Stimulated activated CD4-positive, alpha-beta T cell treated with anti-CD3 and anti-CD28 coated beads, TNF-alpha, amount 100 ng/mL, for 4 hours (primary cell): ENCODE measurements at places on chromosomes 6 and 20.

DNA sequence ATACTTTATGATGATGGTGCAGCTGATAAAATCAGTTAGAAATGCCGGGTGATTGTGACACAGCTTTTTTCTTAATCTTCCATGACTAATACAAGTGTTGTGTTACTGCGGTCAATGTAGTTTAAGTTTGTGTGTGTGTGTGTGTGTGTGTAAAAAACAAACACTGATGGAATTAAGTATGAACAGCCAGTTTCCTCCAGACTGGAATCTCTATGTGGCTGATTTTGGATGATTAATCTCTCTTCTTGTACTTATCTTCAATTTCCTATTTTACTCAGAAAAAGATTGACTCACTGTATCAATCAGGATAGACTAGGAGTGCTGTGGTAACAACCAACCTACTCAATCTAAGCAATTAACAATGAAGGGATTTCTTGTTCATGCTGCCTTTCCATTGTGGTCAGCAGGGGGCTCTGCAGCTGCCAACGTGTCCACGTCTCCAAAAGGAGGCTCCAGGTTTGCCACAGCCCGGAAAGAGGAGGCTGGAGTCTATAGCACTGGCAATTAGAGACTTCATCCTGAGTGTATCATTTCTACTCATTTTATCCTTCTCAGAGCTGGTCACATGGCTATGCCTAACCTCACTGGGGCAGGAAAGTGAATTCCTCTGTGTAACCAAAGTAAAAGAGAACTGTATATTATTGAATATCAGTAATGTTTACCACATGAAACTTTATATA is 107.7 kb downstream of the CD109 start:
- DNase-seq = no peak

DNA sequence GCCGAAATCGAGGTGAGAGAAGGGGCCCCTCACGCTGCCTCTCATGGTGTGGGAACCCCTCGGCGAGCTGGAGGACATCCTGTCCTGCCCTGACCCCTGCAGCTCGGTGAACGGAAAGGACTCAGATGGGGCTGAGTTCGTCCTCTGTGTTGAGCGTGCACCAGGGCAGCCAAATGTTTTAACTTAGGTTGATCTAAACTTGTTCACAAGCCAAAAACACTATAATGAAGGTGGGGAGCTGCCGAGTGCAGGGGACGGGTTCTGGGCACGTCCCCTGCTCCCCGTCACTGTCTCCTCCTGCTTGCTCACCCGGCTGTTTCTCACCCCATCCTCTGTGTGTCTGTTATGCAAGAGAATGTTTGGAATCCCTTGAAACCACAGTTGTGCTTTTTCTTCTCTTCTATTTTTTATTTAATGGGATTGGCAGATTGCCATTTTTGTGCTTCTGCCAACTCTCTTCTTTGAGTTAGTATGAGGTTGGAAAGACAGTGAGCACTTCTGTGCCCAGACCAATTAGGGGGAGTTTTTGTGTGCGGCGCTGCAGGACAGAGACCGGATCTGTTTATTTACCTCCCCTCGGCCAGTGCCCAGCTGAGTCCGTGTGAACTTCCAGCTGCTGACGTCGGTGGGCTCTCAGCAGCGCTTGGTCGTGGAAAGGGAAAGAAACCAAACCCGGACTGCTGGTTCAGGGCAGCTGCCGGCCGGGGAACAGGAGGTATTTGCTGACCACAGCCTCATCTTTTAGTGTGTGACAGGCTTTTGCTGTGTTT is 158.1 kb downstream of the DTNBP1 start:
- no peak for DNase-seq

- no peak for DNase-seq
Measured at GRCh38 chr20:19338960-19339359, 126.5 kb downstream of the SLC24A3 start.

GRCh38 chr20:37984018-37984785 is 49.1 kb downstream of the TTI1 start:
- DNase-seq = no peak

GRCh38 chr6:71226151-71226550 is 62.5 kb upstream of the OGFRL1 start:
- DNase-seq = no peak

DNA sequence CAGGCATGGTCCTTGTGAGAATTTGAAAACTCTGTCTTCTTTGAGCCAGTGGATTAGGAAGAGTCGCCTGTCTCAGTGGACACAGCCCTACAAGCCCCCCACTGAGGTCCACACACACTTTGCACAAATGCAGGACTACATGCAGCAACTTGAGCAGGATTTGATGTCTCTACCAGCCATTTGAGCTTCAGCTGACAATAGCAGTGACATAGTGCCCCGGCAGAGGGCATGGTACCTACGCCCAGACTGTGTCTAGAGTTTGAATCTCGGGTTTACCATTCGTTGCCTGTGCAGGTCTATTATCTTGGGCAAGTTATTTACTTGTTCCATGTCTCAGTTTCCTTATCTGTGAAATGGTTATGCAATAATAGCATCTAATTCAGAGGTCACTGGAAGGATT is 580.1 kb downstream of the TFAP2B start:
- DNase-seq = no peak

- no peak for DNase-seq
Measured at GRCh38 chr20:45445805-45446562, 23.6 kb upstream of the WFDC2 start.

- DNase-seq = no peak
Measured at GRCh38 chr6:25130518-25130917, 148.7 kb upstream of the CARMIL1 start.

DNA sequence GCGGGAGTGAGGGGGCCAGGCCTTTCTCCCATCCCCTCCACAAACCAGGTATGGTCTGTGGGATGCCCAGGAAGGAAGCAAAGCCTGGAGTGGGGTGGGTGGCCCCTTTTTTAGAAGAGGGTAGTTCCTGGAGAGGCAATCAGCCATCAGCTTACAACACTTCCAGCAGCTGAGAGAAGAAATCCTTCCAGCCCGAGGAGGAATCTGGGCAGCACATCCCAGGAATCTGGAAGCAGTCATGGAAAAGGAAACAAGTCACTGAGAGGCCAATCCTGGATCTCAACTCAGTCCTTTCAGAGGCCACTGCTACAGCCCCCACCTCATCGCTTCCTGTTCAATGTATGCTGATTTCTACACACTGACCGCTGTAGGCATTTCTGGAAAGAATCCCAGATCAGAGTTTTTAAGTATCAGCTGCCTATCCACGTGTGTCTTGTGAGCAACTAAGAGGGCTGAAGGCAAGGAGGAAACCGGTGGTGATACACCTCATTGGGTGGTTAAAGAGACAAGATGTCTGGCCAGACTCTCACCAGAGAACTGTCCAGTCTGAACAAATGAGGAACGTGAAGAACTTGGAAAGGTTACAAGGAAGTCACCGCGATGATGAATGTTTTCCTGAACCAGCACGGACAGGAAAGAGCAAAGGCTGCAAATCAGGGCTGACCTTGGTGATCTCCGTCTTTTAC is 92.9 kb upstream of the SHLD1 start:
- no peak for DNase-seq

GRCh38 chr6:106520711-106521401 is 108.4 kb downstream of the RTN4IP1 start:
- peak; percentile 29 for DNase-seq

DNA sequence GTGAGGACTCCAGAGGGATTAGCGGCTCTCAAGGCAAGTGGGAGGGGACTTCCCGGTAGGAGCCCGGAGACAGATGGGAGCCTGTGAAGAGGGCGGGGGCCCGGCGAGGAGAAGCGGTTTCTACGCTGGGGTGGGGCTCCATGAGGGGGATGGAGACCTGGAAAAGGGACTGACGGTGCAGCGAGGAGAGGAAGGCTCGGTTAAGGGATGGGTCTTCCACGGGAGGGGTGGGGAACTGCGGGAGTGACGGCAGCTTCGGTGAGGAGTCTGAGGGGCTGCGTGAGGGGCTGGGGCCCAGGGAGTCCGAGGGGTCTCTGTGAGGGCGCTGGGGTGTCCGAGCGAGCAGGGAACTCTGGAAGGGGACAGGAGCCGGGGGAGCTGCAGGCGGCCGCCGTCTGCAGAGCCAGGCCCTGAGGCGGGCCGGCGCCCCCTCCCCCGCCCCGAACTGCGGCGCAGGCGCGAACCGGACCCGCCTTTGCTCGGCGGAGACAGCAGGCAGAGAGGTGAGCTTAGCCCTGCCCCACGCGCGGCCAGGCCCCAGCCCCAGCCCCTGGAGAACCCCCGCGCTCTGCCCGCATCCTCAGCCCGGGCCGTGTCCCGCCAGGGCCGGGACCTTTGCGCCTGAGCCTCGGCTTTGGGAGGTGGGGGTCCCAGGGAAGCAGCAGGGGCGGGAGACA is at the start of gene NRSN2:
Gene NRSN2 (plus strand): TSS at position 472 of the 677 bp plus-strand sequence. CDS start 2,533 bp downstream, outside the sequence.
- no peak for DNase-seq

DNA sequence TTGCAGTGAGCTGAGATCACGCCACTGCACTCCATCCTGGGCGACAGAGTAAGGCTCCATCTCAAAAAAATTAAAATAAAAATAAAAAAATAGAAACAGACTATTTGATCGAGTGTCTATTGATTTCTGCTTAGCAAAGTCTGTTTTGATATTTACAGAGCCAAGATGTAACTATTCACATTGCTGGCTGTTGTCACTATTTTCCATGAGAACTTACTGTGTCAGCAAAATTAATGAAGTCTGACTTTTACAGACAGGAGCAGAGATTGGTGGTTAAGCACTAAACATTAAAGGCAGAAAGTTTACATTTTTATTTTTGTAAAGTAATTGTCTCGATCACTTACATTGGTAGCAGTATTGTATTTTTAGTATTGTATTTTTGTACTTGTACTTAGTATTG is 85.0 kb upstream of the CCDC28A start:
- DNase-seq = no peak

- no peak for DNase-seq
Measured at GRCh38 chr6:110755411-110755834, 59.8 kb downstream of the CDK19 start.

- no peak for DNase-seq
Measured at GRCh38 chr6:34237316-34237721, 646 bp downstream of the HMGA1 start.

- no peak for DNase-seq
Measured at GRCh38 chr20:46268131-46268614, 40.1 kb downstream of the CDH22 start.

- no peak for DNase-seq
Measured at GRCh38 chr6:106419900-106420613, 59.5 kb downstream of the CRYBG1 start.

DNA sequence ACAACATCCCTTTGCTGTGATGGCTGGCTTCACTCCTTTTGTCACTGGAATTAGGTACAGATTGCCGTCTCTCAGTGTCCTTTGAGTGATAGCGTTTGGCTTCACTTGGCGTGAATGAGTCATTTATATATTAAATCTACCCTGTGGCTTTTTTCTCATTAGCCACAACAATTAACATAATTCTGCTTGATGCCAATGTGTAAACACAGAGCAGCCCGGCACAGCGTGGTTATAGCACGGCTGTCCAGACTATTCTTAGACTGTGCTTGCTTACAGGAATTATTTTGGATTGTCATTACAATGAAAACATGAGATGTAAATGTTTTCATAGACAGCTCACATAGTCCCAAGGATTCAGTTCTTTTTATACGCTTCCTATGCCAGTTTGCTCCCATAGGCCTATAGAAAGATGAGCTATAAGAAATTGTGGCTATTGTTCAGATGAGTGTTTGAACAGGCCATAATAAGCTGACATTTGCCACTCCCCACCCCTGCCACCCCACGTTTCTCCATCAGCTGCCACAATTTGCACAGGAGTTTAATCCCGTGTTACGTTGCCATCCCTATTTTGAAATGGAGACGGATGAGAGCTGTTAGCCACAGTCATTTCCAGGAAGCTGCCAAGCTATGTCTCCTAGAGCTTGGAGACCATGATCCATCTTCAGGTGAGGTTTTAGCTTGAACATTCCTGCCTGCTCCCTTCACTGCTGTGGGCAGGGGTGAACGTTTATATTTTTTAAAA is 65.9 kb downstream of the PPP1R14C start:
- no peak for DNase-seq

- DNase-seq = no peak
Measured at GRCh38 chr20:59259946-59260345, 40.5 kb upstream of the EDN3 start.

DNA sequence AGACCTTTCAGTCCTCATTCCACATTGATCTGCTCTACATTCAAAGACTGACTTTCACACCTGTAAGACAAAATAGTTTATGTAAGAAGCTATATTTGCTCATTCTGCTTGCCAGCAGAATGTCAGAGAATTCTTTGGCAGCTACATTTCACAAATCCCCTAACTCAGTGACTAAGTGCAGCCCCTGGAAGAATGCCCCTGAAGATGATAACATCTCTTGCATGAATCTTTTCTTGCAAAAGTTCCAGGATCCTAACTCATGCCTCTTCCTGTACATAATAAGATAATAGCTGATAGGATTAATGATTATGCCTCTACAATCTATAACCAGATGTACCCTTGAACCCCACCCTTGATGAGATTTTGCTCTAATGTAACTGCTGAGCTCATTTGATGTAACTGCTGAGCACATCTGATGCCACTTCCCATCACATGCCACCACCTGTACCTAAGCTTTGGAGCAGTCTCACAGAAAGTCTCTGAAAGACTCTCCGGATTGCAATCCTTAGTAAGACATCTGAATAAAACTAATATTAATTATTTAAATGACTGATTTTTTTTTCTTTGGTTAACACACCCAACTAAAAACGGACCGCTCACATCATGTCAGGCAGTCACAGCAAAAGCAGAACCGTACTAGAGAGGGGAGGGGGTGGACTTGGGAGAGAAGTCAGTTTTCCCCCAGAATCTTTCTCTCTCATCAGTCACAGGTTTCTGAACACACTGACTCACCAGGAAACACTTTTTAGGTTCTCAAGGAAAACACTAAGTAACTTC is 684 bp upstream of the DNAH8 start:
- no peak for DNase-seq

DNA sequence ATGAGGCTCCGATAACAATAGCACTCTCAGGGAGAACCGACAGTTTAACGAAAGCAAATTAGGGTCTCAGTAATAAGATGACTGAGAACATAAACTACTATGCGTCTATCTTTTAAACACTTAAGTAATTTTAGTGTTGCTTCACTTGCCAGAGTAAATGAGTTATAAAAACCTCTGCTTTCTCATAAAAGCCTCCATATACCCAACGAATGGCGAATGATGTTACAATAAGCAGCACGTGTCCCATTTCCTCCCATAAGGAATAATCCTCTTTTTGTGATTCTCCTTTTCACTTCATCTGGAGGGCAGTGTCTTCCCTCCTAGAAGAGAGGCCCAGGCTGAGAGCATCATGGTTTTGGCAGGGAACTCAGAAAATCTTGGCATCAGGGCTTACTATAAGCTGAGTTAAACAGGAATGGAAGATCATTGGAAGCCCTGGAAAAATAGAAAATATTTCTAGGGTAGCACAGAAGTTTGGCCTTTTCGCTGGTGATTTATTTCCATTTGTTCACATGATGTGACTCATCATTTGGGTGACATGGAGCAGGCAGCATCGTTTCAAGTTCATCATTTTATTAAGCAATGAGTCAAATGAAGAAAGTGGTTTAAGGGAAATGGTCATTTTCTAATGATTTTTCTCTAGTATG is 255.4 kb downstream of the ATXN1 start:
- no peak for DNase-seq

- DNase-seq = peak; percentile 59
Measured at GRCh38 chr6:155171109-155171746, 92.6 kb upstream of the CLDN20 start.

DNA sequence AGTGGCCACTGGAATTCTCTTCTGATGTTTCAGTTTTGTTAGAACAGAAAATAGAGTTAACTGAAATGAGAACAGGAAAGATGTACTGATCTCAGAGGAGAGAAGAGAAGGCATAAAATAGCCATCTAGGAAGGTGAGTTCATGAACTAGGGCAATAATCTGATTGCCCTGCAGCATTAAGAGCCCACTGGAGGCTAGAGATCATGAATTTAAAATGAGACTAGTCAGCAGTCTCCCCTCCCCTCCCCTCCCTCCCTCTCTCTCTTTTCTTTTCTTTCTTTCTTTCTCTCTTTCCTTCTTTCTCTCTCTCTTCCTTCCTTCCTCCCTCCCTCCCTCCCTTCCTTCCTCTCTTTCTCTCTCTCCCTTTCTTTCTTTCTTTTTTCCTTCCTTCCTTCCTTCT is 28.9 kb downstream of the GPRC6A start:
- no peak for DNase-seq
